ENCODE measurements at places on chromosomes 13 and 19.

GRCh38 chr13:110945928-110946570, 31.2 kb upstream of the ANKRD10 start:
- no peak for DNase-seq

DNA sequence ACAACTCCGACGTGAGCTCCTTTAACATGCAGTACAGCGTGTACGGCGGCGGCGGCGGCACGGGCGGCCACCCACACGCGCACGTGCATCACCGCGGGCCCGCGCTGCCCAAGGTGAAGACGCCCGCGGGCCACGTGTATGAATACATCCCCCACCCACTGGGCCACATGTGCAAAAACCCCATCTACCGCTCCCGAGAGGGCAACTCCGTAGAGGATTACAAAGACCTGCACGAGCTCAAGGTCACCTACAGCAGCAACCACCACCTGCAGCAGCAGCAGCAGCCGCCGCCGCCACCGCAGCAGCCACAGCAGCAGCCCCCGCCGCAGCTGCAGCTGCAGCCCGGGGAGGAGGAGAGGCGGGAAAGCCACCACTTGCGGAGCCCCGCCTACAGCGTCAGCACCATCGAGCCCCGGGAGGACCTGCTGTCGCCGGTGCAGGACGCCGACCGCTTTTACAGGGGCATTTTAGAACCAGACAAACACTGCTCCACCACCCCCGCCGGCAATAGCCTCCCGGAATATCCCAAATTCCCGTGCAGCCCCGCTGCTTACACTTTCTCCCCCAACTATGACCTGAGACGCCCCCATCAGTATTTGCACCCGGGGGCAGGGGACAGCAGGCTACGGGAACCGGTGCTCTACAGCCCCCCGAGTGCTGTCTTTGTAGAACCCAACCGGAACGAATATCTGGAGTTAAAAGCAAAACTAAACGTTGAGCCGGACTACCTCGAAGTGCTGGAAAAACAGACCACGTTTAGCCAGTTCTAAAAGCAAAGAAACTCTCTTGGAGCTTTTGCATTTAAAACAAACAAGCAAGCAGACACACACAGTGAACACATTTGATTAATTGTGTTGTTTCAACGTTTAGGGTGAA, 6.6 kb downstream of the SLITRK5 start:
- no peak for DNase-seq

- DNase-seq, result no peak
These were observed 71.1 kb downstream of the PIBF1 start for GRCh38 chr13:72853000-72853399.

- DNase-seq, result no peak
These were observed 9.3 kb upstream of the CEACAM3 start for GRCh38 chr19:41787055-41787454.

DNA sequence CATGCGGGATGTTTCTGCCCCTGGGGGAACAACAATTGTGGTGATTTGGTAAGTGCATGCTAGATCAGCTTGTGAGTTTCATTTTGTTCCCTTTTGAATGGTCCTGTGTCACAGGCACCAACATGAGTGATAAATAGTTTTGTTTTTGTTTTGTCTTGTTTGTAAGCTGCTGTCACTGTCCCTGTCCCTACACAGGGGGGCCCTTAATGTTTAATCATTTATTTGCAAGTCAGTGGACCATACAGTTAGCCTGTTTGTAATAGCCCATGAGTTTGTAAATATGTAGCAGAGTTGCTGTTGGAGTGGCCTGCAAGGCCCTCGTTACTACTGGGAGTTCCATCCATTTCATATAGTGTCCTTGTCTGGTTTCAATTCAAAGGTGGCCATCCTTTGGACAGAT, 979.6 kb upstream of the SPRY2 start:
- DNase-seq, result no peak

DNA sequence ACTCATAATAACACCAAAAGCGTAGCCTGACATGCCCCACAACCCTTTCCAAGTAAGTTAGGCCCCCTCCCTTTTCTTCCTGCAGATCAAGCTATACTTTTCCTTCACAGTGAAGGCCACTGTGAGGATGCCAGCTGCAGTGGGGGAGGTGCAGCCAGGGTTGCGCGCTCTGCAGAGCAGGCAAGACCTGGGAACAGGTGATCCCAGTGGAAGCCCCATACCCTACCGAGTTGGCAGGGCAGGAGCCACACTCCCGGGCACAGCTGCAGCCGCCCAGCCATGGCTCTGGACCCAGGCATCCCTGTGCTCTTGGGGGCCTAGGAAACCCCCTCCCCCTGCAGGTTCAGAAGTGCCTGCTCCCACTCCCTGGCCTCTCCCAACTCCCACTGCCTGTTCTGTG, 18.7 kb downstream of the MTMR6 start:
- no peak for DNase-seq

GRCh38 chr19:33312065-33312464, 9.7 kb upstream of the CEBPA start:
- no peak for DNase-seq

DNA sequence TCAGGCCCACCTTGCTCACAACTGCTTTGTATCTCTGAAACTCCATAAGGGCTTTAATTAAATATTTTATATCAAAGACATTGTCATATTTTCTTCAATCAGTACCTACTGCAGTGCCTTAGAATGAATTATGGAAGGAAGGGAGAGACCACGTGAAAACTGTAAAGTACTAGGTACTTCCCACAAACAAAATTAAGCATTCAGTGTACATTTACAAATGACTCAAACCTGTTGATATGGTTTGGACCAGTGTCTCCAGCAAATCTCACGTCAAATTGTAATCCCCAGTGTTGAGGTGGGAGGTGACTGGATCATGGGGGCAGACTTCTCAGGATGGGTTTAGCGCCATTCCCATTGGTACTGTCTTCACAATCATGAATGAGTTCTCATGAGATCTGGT, 23.2 kb downstream of the KCTD12 start:
- no peak for DNase-seq

DNA sequence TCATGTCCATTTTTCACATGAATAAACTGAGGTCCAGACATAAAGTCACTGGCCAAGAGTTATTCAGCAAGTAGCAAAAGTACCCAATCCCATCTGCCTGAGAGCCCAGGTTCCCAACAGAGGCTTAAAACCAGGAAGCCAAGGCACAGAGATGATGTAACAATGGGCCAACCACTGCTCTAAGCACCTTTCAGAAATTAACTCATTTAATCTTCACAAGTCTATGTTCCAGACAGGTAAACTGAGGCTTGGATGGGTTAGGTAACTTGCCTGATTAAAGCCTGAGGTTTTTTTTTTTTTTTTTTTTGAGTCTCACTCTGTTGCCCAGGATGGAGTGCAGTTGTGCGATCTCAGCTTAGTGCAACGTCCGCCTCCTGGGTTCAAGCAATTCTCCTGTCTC, 4.0 kb upstream of the DYRK1B start:
- no peak for DNase-seq

GRCh38 chr13:42405665-42406390, 133.9 kb downstream of the AKAP11 start:
- no peak for DNase-seq

GRCh38 chr19:5632241-5632612, 9.3 kb downstream of the SAFB start:
- no peak for DNase-seq

DNA sequence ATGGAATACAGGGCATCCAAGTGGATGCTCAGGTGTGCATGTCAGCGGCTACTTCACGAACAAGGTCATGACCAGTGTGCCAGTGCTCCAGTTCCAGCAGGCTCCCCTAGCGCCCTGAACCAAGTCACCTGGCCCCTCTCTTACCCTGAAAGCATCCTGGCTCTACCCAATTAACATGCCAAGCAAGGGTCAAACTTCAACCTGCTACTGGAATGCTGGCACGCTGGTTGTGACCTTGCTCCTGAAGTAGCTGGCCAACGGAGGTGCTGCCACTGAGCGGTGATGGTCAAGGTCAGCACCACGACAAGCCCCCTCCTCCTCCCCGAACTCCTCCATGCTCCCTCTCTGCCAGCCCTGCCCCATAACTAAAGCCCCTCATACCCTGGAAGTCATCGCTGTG, 96.0 kb downstream of the CRYL1 start:
- DNase-seq, result no peak

- DNase-seq, result no peak
These were observed 4.5 kb upstream of the TSPAN16 start for GRCh38 chr19:11291415-11291814.

DNA sequence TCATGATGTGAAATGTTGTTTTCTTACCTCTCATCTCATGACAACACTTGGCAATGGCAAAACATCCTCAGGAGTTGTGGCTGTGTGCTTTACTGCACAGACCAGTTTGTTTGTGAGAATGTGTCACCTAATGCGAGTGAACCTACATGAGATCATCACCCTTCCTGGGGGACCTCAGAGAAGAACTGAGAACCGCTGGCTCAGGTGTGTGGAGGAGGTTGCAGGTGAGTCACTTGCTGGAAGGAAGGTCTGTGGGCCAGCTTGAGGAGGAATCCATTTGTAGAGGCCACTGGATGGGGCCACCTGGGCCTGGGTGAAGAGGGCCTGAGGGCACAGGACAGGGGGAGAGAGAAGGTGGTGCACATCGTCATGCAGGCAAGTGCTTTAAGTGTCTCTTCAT, 3.0 kb upstream of the CEACAM1 start:
- DNase-seq, result no peak

DNA sequence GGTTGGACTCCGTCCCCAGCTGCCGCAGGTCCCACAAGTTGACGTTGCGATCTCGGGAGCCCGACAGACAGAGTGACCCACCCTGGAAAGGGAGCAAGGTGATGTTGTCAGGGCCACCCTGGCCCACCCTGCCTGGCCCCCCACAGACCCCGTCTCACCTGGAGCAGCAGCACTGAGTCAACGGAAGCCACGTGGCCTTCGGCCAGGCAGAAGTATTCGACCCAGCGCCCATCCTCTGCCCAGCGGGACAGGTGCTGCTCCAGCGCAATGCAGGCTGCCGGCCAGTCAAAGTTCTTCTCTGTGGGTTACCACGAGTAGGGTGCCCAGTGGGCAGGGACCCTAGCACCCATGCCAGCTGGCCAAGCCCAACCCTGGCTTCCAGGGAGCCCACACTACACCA, 1.8 kb downstream of the FBXW9 start:
- no peak for DNase-seq

DNA sequence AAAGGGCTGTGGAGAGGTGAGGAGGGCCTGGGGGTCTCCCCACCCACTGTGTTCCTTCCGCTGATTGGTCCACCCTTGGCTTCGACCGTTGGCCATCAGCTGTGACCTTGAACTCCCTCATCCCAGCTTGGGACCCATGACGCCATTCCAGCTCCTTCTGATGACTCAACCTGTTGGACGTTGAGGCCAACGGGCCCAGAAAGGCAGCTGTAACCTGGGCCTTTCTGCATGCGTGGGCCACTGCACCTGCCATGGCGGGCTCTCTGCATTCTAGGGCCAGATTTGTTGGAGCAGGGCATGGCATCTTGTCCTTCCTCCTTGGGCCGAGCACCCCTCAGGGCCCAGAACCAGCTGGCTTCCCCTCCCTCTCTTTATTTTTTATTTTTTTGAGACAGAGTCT, 30.2 kb downstream of the PEX11G start:
- no peak for DNase-seq

- no peak for DNase-seq
These were observed 4.6 kb downstream of the FBXO17 start for GRCh38 chr19:38970664-38971532.

DNA sequence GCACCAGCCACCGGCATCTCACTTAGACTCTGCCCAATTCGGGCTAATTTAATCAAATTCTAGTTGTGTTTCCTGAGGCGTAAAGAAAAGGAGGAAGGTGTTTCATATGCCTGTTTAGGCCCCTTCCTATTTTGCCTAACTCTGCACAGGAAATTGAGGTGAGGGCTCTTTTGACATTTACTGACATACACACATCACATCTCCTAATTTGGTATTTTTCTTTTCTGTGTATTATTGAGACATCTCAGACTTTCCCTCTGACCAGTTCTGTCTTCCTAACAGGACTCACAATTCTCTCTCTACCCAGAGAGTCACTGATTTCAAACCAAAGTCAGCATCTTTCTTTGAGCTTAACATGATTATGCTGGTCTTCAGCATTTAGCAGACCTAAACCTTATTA, 7.9 kb downstream of the CEACAM3 start:
- DNase-seq, result no peak

DNA sequence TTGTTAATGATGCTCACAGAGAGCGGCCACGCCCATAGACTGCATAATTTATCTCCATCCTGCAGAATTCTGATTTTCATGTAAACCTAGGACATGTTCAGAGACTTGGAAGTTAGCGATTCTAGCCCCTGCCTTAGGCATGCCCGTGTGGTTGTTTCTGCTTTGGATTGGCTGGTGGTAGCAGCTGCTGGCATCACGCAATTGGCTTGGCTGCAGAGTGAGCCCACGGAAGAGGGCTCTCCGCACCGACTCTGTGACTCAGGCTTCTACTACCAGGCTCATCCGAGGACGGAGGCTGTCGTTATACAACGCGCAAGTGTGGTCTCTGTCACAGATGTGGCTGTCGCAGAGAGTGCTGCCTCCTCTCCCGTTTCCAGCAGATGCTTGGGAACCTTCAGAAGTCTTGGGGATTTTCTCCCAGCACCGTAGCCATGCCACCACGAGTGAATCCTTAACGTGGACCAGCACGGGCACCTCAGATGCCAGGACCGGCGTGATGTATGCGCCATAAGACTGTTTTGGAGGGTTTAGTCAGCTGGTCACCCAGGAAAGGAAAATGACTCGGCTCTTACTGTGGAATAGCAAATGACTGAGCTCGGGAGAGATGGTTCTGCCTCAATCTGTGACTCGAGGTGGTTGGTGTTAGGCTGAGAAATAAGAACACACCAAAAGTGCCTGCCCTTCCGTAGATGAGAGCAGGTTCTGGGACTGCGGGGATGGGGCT, 61.0 kb upstream of the F7 start:
- DNase-seq, result peak; percentile 91

DNA sequence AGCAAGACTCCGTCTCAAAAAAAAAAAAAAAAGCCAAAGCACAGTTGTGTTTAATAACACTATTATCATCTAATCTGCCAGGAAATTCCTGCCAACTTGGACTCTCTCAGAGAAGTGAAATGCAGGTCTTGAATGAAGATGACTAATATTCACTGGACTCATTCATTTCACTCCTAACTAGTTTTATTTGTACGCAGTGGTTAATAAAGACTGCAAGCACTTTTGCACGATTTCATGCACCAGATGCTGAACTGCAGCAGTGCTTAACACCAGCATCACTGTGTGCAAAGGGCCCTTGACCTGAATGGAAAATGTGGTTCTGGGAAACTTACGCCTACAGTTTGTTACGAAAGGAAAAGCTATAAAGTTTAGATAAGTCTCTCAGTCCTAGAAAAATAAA, 63.3 kb downstream of the DHRS12 start:
- DNase-seq, result peak; percentile 68

- no peak for DNase-seq
These were observed 6.1 kb downstream of the LGALS14 start for GRCh38 chr19:39710333-39710890.

- no peak for DNase-seq
These were observed 3.5 kb downstream of the SSC5D start for GRCh38 chr19:55491546-55492360.

GRCh38 chr13:114121496-114122126, 10.8 kb downstream of the RASA3 start:
- DNase-seq, result no peak

DNA sequence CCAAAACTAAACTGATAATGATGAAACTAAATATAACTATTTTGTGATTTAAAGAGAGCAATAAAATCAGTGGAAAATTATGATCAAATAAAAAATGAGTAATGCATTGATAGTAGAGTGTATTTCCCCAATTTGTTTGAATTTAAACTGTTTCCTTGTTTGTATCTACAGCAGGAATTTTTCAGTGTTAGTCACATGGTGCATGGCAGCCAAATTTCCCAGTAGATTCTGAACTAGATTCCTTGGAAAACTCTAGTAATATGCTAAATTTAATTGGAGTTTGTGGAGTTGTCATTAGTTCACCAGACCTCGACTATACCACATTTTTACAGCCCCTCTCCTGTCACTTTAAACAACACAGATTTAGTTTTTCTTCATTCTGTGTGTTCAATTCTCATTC, 156.2 kb downstream of the PCCA start:
- DNase-seq, result peak; percentile 14
